ENCODE measurements at places on chromosomes 1 and 21.

GRCh38 chr1:21149855-21150432 is 26.8 kb downstream of the EIF4G3 start:
- peak; percentile 63 for DNase-seq

GRCh38 chr1:207898260-207898659 is 12.7 kb downstream of the CD34 start:
- no peak for DNase-seq

GRCh38 chr1:194952171-194952570 is 1656.1 kb downstream of the KCNT2 start:
- no peak for DNase-seq

DNA sequence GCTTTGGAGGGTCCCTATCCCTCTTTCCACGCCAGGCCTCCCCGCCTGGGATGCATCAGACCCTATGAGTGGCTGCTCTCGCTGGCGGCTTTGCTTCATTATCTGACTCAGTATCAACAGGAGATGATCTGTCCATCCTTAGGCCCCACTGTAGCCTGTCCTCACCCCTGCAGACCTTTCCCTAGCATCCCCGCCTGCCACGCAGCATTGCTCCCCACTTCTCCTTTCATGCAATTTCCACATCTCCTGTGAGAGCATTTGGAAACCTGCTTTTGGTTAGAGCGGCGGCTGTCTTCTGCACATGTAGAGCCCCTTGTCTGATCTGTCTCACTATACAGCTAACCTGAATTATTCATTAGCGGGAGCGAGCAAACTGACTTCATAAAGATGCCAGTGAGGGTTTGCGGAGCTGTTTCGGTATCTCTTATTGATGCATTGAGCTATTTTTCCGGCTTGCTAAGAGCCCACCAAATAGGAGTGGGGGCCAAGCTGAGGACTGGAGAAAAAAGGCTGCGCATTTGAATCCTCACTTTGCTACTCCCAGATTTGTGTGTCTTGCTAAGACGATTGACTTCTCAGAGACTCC is 40.0 kb upstream of the ATP2B4 start:
- DNase-seq = no peak

GRCh38 chr1:67760030-67760821 is 73.0 kb downstream of the GNG12 start:
- DNase-seq = peak; percentile 45

DNA sequence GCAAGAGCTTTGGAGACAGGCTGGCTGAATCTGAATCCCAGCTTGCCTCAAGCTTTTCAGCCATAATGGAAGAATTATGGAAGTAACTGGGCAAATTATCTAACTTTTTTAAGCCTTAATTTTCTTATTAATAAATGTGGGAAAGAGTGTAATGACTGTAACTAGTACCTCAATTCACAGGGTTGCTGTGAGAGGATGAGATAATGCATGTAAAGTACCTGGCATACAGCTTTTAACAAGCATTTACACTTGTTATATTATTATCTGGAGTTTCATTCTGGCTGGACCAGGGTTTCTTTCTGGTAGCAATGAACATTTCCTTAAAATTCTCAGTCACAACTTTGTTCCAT is 15.9 kb upstream of the TNFSF4 start:
- DNase-seq = no peak

GRCh38 chr1:215631489-215631888 is 64.4 kb downstream of the KCTD3 start:
- no peak for DNase-seq

GRCh38 chr1:181131255-181131941 is 42.9 kb downstream of the IER5 start:
- DNase-seq = no peak

- no peak for DNase-seq
Measured at GRCh38 chr1:6509919-6510291, 18.4 kb upstream of the PLEKHG5 start.

DNA sequence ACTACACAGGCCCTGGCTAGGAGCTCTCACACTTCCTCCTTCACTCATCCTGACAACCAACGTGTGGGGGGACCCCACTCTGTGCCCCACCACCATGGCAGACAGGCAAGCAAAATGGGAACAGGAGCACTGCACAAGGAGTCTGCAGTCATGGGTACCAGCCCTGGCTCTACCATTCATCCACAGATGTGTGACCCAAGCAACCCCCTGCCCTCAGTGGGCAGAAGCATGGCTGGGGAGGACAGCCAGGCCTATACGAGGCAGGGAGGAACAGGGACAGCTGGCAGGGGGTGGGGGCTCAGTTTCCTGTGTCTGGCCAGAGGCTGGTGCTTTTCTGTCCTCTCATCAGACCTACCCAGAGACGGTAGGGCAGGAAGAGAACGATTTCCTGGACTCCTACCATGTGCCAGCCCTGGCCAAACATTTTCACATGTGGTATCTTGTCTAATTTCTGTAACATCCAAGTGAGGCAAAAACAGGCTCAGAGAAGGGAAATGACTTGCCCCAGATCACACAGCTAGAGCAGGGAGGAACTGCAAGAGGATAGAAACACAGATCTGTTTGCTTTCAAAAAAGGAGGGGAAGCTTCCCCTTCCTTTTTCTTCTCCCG is 178.0 kb downstream of the HIVEP3 start:
- DNase-seq = no peak

- no peak for DNase-seq
Measured at GRCh38 chr21:37273440-37273839, 6.3 kb upstream of the VPS26C start.

- no peak for DNase-seq
Measured at GRCh38 chr1:45677751-45678245, 8.5 kb downstream of the GPBP1L1 start.

DNA sequence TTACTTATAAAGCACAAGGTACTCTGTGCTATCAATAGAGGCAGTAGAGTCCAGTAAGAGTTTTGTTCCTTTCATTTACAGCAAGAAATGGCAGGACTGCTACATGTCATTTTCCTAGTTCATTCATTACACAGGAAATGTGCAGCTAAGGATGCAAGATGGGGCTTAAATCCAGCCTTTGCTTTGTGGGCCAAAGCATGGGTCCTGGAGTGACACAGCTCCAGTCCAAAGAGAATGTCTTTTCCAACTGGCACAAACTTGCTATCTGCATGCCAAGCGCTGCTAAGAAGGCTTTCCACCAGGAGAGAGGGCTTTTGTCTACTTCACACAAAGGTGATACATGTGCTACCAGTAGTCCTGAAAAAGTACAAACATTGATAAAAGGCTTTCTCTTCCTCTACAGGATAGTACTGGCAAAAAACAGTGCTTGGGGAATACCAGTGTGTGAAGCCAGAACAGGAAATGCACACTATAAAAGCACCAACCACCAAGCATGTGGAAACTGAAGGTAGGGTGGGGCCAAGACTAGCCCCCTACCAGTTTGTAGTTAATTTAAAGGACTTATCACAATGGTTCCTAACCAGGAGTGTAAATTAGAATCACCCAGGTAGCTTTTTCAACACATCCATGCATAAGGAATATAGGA is 68.7 kb downstream of the ARID4B start:
- DNase-seq = no peak

DNA sequence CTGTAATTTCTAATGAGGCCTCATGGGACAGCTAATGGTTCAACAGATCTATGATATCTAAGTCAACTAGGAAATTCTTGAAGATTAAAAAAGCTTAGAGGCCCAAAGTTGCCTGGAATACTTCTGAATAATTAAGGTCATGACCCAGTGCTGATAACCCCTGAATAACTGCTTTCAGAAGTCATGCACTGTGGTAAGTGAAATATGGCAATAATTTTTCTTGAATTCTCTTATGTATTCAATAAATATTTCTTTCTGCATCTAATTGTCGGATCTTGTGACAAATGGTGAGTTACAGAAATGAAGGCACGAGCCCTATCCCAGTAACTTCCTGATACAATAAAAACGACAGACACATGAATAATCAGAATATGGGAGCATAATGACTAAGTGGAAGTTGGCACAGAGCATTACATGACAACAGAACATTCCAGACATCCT is 219.3 kb upstream of the GREM2 start:
- DNase-seq = peak; percentile 82

DNA sequence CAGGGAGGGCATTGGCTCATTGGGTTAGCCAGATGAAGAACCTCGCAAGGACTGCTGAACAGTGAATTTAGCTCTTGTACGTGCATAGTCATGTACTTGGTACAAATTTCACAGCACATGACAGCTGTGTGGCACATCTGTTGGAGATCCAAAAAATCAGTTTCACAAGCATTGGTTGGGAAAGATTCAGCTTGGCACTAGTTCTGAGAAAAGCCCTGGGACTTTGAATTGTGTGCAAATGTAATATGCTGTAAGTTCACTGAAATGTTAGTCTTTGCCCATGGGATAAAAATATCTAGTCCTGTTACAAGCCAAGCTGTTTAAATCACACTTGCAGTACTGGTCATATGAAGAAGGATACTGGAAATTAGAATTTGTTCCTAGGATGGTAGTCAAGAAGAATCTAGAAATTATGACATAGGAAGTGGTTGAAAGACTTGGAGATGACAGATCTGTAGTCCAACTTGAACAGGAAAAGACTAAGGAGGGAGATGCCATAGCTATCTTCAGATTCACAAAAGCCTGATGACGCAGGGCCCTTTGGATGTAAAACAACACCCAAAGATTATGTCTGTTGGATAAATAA is 19.2 kb downstream of the LAMC2 start:
- DNase-seq = no peak

- DNase-seq = no peak
Measured at GRCh38 chr21:38619992-38620479, 121.8 kb upstream of the ERG start.

DNA sequence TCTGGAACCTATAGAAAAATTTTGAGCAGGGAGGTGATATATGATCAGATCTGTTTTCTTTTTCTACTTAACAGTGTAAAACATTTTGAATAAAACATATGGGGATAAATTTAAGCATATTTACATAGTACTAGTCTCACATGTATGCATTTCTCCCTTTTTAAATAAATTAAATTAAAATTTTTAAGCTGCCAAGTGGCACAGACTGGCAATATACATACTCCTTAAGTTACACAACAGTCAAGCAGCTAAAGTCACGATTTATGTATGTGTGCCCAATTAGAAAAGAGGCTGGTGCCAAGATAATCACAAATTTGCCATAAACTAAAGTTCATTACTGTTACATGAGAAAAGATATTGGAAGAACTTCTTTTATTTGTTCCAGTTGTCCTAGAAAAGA is 532.0 kb downstream of the RWDD3 start:
- no peak for DNase-seq

- no peak for DNase-seq
Measured at GRCh38 chr1:172608098-172608601, 50.8 kb upstream of the FASLG start.

DNA sequence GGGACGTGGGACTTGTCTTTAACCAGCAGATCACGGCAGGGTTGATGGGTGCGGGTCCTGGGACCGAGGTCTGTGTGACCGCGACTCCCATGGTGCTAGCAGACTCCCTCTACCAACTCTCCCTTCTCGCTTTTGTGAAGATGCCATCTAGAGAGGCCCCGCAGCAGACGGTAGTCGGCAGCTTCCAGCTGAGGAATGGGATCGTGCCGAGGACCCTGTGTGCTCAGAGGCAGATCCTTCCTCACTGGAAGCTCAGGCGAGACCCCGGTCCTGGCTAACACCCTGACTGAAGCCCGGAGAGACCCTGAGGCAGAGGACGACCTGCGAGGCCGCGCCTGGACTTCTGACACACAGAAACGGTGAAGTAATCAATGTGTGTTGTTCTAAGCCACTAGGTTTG is 12.5 kb upstream of the SPATC1L start:
- no peak for DNase-seq

GRCh38 chr1:154967331-154967950 is 3.1 kb downstream of the SHC1 start:
- no peak for DNase-seq

DNA sequence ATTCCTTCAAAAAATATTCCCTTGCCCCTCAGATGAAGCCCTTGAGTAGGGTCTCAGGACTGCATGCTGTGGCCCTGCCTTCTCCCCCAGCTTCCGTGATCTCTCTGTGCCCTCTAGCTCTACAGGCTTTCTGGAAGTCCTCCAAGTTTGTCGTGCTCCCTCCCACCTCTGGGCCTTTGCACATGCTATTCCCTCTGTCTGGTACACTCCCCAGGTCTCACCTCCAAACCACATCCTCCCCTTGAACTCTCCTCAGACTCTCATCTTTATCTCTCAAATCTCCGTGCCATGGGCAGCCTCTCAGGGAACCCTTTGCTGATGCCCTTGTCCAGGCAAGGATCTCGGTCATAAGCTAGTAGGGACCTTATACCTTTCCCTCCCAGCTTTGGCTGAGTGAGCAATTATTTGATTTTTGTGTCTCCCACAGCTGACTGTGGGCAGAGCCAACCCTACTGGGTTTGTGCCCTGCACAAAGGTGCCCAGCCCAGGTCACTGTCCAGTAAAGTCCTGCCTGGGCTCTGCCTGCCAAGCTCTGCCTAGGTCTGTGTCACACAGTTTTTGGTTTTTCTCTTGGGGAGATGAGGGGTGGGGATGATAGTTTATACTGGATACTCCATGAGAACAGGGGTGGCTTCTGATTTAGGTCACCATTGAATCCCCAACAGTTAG is 188.1 kb downstream of the ZNF281 start:
- no peak for DNase-seq

GRCh38 chr1:201597551-201598230 is 58.8 kb downstream of the NAV1 start:
- no peak for DNase-seq

GRCh38 chr1:2544093-2544874 is 11.9 kb upstream of the TNFRSF14 start:
- DNase-seq = no peak

GRCh38 chr21:20026543-20026942 is 971.7 kb upstream of the NCAM2 start:
- no peak for DNase-seq

DNA sequence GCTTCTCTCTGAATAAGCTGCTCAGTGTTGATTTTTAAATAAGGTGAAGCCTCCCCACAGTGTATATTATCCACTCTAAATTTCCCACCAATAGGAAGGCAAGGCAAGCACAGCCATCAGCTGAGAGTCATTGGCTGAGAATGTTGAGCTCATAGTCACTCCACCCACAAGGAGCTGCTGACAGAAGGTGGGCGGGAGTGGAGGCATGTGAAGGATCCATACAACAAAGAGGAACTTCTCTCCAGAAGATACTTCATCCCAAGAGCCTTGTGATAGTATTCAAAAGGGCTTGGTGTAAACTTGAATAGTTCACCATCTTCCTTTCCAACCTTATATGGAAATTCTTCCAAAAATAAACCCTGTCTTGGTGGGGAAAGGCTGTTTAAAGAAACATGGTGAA is 42.8 kb downstream of the SAMD13 start:
- DNase-seq = no peak

DNA sequence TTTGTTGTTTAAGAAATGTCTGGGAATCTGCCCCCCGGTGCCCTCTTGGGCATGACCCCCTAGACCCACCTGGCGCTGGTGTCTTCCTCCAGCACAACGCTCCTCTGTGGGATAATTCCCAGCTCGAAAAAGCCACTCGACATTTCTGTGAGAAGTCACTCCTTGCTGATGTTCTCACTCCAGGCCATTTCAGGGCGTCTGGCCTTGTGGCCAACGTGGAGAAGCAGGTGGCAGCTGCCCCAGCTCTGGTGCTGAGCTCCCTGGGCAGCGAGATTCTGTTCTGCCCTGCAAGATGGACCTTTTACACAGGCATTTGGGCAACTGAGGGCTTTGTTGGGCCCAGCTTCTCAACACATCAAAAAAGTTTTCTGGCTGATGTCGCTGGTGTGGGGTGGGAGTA is 147.7 kb upstream of the WNT4 start:
- no peak for DNase-seq

Data from HTR-8/SVneo (cell line).